ENCODE measurements at places on chromosomes 2 and 18. TPM values are rescaled to one million over a fixed set of nuclear protein-coding genes. Genes with fewer than 3 reads are reported as not detected.

DNA sequence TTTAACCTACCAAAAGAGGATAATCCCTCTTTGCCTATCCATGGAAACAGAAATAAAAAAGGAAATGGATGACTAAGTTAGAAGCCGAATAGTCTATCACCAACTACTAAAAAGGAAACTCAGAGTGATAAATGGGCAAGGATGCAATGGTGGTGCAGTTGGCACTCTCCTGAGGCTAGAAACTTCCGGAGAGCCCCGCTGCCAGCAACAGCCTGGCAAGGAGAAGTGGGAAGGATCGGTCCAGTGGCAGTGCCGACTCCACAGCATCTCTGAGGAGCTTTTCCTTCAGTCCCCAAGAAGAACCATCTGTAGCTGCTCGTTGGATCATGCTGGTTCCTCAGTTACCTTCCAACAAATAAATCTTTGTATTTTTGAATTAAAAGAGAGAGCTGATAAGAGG is 74.7 kb downstream of the DPP4 start:
- peaks cover 3% of the 10 kb centered on the region for H3K4me1 ChIP-seq
- no peak for DNase-seq
- H3K27ac ChIP-seq, result no peak overlapping the region
- no peaks in the 10 kb centered on the region for H3K36me3 ChIP-seq
- H3K27me3 ChIP-seq, result no peaks in the 10 kb centered on the region

The DSG1 gene
- total RNA-seq, result 2.8 TPM

DNA sequence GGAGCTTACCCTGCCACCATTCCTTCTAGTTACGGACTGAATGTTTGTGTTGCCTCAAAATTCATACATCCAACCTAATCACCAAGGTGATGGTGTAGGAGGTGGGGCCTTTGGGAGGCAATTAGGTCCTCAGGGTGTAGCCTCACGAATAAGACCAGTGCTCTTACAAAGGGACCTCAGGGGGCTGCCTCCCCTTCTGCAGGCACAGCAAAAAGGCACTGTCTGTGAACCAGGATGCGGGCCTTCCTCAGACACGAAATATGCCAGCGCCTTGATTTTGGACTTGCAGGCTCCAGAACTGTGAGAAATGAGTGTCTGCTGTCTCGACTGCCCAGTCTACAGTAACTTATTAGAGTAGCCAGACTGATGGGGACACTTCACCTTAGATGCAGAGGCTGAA is 150.4 kb upstream of the HDAC4 start:
- no peak overlapping the region for H3K27ac ChIP-seq
- no peaks in the 10 kb centered on the region for H3K4me1 ChIP-seq
- H3K36me3 ChIP-seq, result no peaks in the 10 kb centered on the region
- H3K4me3 ChIP-seq, result no peak overlapping the region
- no peaks in the 10 kb centered on the region for H3K27me3 ChIP-seq

DNA sequence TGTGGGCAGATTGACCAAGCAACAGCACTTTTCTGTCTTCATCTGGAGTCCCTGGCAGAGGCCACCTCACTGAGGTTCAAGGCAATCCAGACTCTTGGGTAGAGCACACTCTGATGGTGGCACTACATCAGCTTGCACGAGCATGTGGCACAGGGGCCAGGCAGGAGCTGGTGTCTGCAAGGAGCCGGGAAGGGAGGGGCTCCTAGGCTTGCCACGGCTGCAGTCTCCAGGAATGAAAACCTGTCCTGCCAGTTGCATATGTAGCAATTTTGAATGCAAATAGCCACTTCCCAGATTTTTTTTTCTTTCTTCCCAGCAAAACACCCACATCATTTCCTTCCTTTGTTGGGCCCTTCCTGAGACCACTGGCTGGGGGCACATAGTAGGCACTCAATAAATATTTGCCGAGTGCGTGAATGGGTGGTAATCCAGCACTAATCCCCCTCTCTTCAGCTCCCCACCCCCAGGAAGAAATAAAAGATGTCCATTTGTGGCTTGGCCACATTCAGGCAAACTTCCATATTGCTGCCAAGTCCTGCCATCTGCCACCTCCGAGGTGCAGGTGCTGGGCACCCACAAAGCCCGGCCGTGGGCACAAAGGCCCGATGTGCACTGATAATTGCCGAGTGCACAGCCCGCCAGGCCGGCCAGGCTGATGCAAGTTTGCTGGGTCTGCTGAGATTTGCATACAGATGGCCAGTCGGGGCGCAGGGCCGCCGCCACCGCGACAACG is 72.4 kb downstream of the MYCN start:
- DNase-seq, result no peak
- no peak overlapping the region for H3K27ac ChIP-seq
- no peaks in the 10 kb centered on the region for H3K36me3 ChIP-seq
- no peaks in the 10 kb centered on the region for H3K27me3 ChIP-seq
- H3K4me1 ChIP-seq, result no peaks in the 10 kb centered on the region
- no peak overlapping the region for H3K4me3 ChIP-seq

- H3K4me1 ChIP-seq, result peaks cover 6% of the 10 kb centered on the region
- H3K4me3 ChIP-seq, result no peak overlapping the region
- no peak overlapping the region for H3K27ac ChIP-seq
- no peaks in the 10 kb centered on the region for H3K27me3 ChIP-seq
Measured at GRCh38 chr2:163345795-163346573, 389.8 kb downstream of the FIGN start.

- H3K36me3 ChIP-seq, result no peaks in the 10 kb centered on the region
- H3K4me1 ChIP-seq, result peaks cover 9% of the 10 kb centered on the region
- H3K4me3 ChIP-seq, result no peak overlapping the region
- no peak for DNase-seq
Measured at GRCh38 chr2:121372082-121372481, 87.1 kb upstream of the TFCP2L1 start.

The C2orf66 gene
- 1.2 TPM for total RNA-seq

DNA sequence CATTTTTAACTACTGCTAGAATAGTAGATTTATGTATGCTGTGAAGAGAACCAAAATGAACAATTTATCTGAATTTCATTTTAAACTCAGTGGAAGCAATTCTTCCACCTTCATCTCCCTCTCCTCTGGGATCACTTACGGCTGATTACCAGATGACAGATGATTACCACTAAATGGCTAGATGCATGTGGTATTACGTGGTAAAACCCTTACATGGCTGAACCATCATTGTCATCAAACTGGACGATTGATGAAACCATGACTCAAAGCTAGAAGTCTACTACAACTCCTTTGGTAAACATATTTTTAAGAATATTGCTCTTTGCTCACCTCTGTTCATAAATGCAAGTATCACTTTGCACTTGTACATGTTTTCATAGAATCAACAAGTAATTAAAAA is 48.5 kb upstream of the DOCK10 start:
- H3K4me1 ChIP-seq, result no peaks in the 10 kb centered on the region
- no peaks in the 10 kb centered on the region for H3K36me3 ChIP-seq
- H3K27ac ChIP-seq, result no peak overlapping the region
- no peaks in the 10 kb centered on the region for H3K27me3 ChIP-seq
- no peak for DNase-seq
- no peak overlapping the region for H3K4me3 ChIP-seq

The SYT4 gene
- total RNA-seq, result 0.63 TPM

DNA sequence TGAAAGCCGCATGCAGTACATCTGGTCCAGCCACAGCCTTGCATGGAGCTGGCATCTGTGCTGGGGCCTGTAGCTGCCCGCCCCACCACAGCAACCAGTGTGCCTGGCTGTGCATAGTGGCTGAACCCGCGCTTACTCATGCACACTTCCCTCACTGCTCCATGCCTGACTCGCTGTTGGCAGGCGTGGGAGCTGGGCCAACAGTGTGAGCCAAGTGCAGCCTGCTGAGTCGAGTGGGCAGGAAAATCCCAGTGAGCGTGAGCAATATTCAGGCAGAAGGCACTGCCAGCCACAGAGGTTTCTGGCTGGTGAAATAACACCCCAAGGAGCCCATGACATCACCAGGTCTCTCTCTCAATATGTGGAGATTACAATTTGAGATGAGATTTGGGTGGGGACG is 1674.1 kb upstream of the TMEFF2 start:
- H3K27ac ChIP-seq, result no peak overlapping the region
- DNase-seq, result no peak
- no peaks in the 10 kb centered on the region for H3K36me3 ChIP-seq
- no peak overlapping the region for H3K4me3 ChIP-seq
- H3K27me3 ChIP-seq, result no peaks in the 10 kb centered on the region

DNA sequence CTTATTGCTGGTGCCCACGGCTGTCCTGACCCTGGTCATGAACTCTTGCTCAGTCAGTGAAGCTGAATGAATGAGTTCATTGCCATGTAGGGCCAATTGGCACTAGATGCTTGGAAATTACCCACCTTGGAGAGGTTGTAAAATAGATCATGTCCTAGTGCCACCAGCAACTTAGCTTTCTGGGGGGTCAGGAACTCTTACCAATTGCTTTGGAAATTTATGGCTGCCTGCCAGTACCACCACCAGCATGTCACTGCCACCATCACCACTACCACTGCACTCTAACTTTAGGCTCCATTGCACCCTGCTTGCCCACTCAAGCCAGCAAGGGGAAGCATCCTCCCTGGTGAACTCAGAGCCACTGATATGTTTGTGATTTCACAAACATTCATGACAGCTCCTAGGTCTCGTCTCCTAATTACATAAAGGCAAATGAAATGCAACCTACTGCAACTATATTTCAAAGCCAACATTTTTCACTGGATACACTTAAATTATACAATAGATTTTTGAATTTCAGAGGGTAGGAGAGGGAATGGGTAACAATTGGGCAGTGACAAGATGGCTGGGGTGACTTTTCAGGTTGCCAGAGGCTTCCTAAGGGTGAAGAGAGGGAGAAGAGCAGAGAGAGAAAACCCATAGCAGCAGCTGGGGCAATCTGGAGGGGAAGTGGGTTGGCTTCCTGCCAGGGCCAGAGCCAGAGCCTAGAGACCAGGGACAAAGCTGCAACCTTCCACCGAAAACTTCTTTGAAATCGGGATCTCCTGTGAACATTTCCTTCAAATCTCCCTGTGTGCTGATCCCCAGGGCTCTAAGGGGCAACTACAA is 3.5 kb upstream of the EMILIN1 start:
- H3K4me3 ChIP-seq, result no peak overlapping the region
- H3K27me3 ChIP-seq, result no peaks in the 10 kb centered on the region
- H3K36me3 ChIP-seq, result no peaks in the 10 kb centered on the region
- no peak for DNase-seq

GRCh38 chr2:165889158-165889557 is 64.4 kb downstream of the TTC21B start:
- DNase-seq, result no peak
- no peak overlapping the region for H3K4me3 ChIP-seq
- no peaks in the 10 kb centered on the region for H3K27me3 ChIP-seq
- no peaks in the 10 kb centered on the region for H3K36me3 ChIP-seq
- H3K4me1 ChIP-seq, result no peaks in the 10 kb centered on the region

DNA sequence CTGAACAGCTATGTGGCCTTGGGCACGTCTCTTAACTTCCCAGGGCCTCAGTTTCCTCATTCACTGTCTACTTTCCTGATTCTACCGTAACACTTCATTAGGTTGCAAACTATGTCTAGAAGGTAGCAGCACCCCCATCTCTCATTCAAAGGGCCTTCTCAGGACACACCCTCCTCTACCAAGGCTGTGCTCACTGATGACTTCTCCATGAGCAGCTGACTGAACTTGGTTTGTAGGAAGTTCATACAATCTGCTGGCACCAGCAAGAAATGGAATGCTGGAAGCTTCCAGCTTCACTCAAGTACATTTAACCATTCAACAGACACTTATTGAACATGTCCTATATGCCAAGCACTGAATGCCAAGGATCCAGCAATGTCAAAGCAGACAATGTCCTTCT is 250.8 kb upstream of the CTAGE1 start:
- H3K36me3 ChIP-seq, result no peaks in the 10 kb centered on the region
- DNase-seq, result no peak
- H3K4me1 ChIP-seq, result no peaks in the 10 kb centered on the region
- no peaks in the 10 kb centered on the region for H3K27me3 ChIP-seq
- H3K27ac ChIP-seq, result no peak overlapping the region

The PPP4R1 gene
- total RNA-seq, result 91.8 TPM

GRCh38 chr2:29492701-29493100 is 377.5 kb downstream of the CLIP4 start:
- H3K4me1 ChIP-seq, result no peaks in the 10 kb centered on the region
- no peak overlapping the region for H3K4me3 ChIP-seq
- no peak overlapping the region for H3K27ac ChIP-seq
- no peak for DNase-seq

The OR6B2 gene
- not detected for total RNA-seq

GRCh38 chr2:178280244-178280852 is 86.0 kb downstream of the OSBPL6 start:
- no peak overlapping the region for H3K4me3 ChIP-seq
- no peak overlapping the region for H3K27ac ChIP-seq
- no peaks in the 10 kb centered on the region for H3K4me1 ChIP-seq
- DNase-seq, result peak; percentile 63
- H3K27me3 ChIP-seq, result no peaks in the 10 kb centered on the region

GRCh38 chr2:70354264-70354949 is 52.5 kb upstream of the FAM136A start:
- H3K27me3 ChIP-seq, result no peaks in the 10 kb centered on the region
- no peak overlapping the region for H3K4me3 ChIP-seq
- no peak overlapping the region for H3K27ac ChIP-seq
- no peaks in the 10 kb centered on the region for H3K36me3 ChIP-seq

The RAX gene
- not detected for total RNA-seq

DNA sequence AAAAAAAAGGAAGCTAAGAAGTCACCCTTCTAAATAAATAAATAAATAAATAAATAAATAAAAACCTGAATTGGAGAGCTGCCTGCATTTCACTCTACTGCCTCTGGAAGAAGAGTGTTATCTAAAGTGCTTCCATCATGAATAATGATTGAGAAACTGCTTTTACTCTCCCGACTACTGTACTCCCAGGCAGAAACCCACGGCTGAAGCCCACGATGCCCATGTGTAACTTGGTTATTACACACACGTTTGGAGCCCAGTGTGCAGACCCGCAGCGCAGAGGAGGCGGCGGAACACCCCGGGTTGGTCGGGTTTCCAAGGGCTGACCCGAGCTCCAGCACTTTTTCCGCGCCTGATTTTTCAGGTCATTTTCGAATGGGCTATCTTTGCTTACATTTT is 697 bp upstream of the SPATS2L start:
- H3K4me3 ChIP-seq, result peak overlapping the region; percentile 89
- H3K36me3 ChIP-seq, result no peaks in the 10 kb centered on the region
- no peaks in the 10 kb centered on the region for H3K27me3 ChIP-seq
- peak overlapping the region; percentile 67 for H3K27ac ChIP-seq
- H3K4me1 ChIP-seq, result peaks cover 9% of the 10 kb centered on the region
- DNase-seq, result peak; percentile 61

The PAIP2B gene
- 3.3 TPM for total RNA-seq

DNA sequence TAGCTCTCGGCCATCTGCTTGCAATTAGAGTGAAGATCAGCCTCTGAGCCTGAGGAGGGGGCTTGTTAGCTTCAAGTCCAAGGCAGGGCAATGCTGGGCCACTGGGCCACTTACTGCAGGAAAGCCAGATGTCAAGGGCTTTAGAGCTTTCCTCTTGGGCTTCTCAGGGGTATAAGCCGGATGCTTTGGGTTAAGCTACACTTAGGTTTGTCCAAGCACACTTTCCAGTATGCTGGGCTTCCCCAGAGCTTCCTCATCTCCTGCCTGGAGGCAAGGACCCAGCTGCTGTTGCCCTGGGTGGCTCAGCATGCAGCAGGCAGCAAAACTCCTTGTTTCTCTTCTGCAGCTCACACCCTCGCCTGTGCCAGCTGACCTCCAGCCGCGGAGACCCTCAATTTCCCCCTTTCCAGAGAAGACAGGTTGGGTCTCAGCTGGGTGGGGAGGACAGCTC is 29.0 kb upstream of the ATOH8 start:
- no peak for DNase-seq
- no peaks in the 10 kb centered on the region for H3K27me3 ChIP-seq

The ASPRV1 gene
- total RNA-seq, result 8.2 TPM

Measured in testis (tissue), 5 donors.